Activated CD8-positive, alpha-beta memory T cell treated with anti-CD3 and anti-CD28 coated beads, Interleukin-2, amount 10 ng/mL, durations not matched to agents 7 days and 5 days (primary cell): ENCODE measurements at places on chromosomes 7 and 10.

- no peaks in the 10 kb centered on the region for H3K4me1 ChIP-seq
- no peak overlapping the region for H3K27ac ChIP-seq
- H3K4me3 ChIP-seq: no peak overlapping the region
- DNase-seq: no peak
- no peaks in the 10 kb centered on the region for H3K36me3 ChIP-seq
Measured at GRCh38 chr7:2614631-2615330, 17.0 kb upstream of the TTYH3 start.

DNA sequence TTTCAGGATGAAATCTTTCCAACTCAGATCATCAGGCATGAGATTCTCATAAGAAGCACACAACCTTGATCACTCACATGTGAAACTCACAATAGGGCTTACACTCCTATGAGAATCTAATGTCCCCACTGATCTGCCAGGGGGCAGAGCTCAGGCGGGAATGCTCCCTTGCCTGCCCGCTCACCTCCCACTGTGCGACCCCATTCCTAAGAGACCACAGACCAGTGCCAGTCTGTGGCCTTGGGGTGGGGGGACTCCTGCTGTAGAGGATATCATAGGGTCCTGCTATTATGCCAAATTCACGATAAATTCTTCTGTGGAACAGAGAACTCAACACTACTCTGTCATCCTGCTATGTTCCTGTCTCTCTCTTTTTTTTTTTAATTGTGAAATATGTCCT lies 5.2 kb upstream of the RASGEF1A start:
- no peak overlapping the region for H3K27ac ChIP-seq
- H3K4me3 ChIP-seq: no peak overlapping the region
- no peak for DNase-seq

GRCh38 chr7:50497068-50497642 lies 47.0 kb upstream of the FIGNL1 start:
- DNase-seq: no peak
- H3K4me3 ChIP-seq: no peak overlapping the region

- no peak for DNase-seq
- peaks cover 2% of the 10 kb centered on the region for H3K36me3 ChIP-seq
- H3K27ac ChIP-seq: no peak overlapping the region
- peaks cover 59% of the 10 kb centered on the region for H3K27me3 ChIP-seq
Measured at GRCh38 chr7:24764972-24765744, 7.9 kb upstream of the GSDME start.

GRCh38 chr10:10658172-10658785 lies 359.4 kb upstream of the CELF2 start:
- no peak overlapping the region for H3K27ac ChIP-seq
- no peak overlapping the region for H3K4me3 ChIP-seq
- H3K4me1 ChIP-seq: no peaks in the 10 kb centered on the region
- no peaks in the 10 kb centered on the region for H3K36me3 ChIP-seq
- no peak for DNase-seq

GRCh38 chr7:90250601-90251303 lies 5.8 kb downstream of the CFAP69 start:
- H3K36me3 ChIP-seq: no peaks in the 10 kb centered on the region
- H3K4me1 ChIP-seq: peaks cover 3% of the 10 kb centered on the region
- no peak overlapping the region for H3K4me3 ChIP-seq

GRCh38 chr7:78906735-78907134 lies 546.7 kb downstream of the MAGI2 start:
- H3K27me3 ChIP-seq: no peaks in the 10 kb centered on the region
- no peaks in the 10 kb centered on the region for H3K36me3 ChIP-seq
- no peak overlapping the region for H3K27ac ChIP-seq
- no peak for DNase-seq
- no peaks in the 10 kb centered on the region for H3K4me1 ChIP-seq

DNA sequence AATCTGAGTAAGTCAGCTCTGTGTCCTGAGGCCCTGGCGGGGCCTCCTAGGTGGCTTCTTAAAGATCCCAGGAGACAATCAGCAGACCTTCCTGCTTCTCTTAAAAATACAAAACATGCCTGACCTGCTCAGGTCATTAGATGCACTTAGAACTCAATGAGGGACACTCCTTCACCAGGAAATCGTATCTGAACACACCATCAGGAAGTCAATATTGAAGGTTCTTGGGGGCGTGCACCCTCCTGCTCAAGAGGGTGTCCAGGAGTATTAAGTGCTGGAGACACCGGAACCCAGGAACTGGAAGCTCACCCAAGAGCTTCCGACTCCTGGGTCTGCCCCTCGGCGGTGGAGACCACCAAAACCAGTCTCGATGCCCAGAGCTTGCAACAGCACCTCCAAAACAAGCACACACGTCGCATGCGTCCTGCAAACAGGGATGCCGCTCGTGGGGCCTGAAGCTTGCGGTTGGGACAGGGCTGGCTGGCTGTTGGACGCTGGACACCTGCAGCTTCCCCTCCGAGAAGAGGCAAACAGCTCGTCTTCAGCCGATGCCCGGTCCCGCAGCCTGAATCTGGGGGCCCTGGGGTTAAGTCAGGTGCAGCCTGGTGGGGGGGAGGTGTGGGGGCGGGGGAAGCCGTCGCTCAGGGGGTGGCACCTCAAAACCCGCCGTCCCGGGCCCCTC lies 803 bp downstream of the RAPGEF5 start:
- no peak for DNase-seq
- no peak overlapping the region for H3K27ac ChIP-seq
- peaks cover 68% of the 10 kb centered on the region for H3K27me3 ChIP-seq
- H3K4me3 ChIP-seq: peak overlapping the region; percentile 49

DNA sequence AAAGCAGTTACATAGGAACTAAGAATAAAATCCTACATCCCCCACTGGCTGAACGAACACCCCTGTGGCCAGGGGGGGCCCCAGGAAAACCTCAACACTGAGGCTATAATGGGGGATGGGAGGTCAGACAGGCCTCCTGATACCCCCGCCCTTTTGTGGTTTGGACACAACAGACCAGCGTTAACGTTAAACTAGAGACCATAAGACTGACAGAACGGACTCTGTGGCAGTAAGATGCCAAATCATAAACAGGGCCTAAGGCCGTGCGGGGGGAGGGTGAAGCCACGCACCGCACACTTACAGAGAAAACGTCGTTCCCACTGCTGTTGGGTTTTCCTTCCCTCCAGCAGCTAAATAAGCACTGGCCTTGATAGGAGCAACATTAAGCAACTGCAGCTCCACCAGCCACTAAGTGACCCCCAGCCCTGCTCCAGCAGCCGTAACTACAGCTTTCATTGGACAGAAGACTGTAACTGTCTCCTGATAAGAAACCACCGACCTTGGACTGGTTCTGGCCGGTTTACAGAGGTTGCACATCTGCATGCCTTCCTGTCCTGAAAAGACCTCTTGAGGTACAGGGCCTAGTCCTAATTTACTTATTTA lies 3.4 kb upstream of the PPP2R2D start:
- peak overlapping the region; percentile 1 for H3K27ac ChIP-seq
- H3K4me1 ChIP-seq: peaks cover 34% of the 10 kb centered on the region
- H3K4me3 ChIP-seq: no peak overlapping the region
- H3K36me3 ChIP-seq: peaks cover 3% of the 10 kb centered on the region
- peaks cover 18% of the 10 kb centered on the region for H3K27me3 ChIP-seq
- no peak for DNase-seq

GRCh38 chr7:38327637-38328036 lies 54.2 kb upstream of the TARP start:
- H3K27ac ChIP-seq: peak overlapping the region; percentile 62
- H3K36me3 ChIP-seq: peaks cover 14% of the 10 kb centered on the region
- no peak for DNase-seq
- no peak overlapping the region for H3K4me3 ChIP-seq
- no peaks in the 10 kb centered on the region for H3K27me3 ChIP-seq

GRCh38 chr10:116472891-116473290 lies 45.2 kb downstream of the PNLIPRP3 start:
- no peak for DNase-seq
- no peaks in the 10 kb centered on the region for H3K4me1 ChIP-seq
- H3K36me3 ChIP-seq: no peaks in the 10 kb centered on the region
- H3K27ac ChIP-seq: no peak overlapping the region
- H3K27me3 ChIP-seq: no peaks in the 10 kb centered on the region

DNA sequence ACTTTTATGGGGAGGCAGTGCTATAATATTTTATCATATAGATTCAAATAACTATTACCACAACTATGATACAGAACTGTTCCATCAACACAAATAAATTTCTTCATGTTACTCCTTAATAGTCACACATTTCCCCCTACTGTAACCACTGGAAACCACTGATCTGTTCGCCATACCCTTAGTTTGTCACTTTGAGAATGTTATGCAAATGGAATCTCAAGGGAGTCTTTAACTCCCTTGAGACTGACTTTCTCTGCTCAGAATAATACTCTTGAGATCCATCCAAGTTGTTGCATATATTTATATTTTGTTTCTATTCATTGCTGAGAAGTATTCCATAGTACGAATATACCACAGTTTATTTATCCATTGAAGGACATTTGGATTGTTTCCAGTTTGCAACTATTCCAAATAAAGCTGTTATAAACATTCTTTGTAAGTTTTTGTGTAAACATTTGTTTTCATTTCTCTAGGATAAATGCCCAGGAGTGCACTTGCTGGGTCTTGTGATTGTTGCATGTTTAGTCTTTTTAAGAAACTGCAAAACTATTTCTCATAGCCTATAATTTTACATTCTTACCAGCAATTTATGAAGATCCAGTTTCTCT lies 19.7 kb upstream of the PON2 start:
- no peak overlapping the region for H3K27ac ChIP-seq
- H3K4me3 ChIP-seq: no peak overlapping the region
- H3K4me1 ChIP-seq: no peaks in the 10 kb centered on the region
- H3K27me3 ChIP-seq: peaks cover 24% of the 10 kb centered on the region

DNA sequence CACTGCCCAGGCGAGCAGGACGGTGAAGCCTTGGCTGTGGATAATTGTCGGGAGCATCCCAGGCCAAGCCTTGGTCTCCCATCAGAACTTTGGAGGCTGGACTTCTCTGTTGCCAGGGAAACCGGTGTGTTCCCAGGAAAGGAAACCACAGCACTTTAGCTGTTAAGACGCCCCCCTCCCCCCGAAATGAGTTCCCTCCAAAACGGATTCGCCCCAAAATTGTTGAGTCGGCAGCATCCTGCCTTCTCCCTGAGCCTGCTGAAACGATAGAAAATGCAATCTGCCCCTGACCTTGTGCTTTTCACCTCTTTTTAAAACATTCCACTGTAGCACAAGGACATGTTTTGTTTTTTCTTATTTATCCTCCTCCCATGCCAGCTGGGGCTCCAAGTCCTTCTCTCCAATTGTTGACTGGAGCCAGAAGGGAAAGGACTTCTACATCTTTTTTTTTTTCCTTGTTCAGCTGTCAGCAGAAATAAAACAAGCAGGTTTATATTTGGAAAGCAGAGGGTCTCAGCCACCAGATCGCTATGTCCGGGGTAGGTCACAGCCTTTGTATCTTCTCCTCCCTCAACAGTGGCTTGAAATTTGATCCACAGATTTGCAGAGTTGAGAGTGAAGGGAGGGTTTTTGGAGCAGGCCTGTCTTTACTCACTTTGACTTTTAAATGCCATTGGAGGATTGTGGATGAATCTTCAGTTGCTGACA lies 116.5 kb downstream of the ZMIZ1 start:
- H3K36me3 ChIP-seq: no peaks in the 10 kb centered on the region
- DNase-seq: no peak
- H3K27me3 ChIP-seq: no peaks in the 10 kb centered on the region
- no peak overlapping the region for H3K27ac ChIP-seq

DNA sequence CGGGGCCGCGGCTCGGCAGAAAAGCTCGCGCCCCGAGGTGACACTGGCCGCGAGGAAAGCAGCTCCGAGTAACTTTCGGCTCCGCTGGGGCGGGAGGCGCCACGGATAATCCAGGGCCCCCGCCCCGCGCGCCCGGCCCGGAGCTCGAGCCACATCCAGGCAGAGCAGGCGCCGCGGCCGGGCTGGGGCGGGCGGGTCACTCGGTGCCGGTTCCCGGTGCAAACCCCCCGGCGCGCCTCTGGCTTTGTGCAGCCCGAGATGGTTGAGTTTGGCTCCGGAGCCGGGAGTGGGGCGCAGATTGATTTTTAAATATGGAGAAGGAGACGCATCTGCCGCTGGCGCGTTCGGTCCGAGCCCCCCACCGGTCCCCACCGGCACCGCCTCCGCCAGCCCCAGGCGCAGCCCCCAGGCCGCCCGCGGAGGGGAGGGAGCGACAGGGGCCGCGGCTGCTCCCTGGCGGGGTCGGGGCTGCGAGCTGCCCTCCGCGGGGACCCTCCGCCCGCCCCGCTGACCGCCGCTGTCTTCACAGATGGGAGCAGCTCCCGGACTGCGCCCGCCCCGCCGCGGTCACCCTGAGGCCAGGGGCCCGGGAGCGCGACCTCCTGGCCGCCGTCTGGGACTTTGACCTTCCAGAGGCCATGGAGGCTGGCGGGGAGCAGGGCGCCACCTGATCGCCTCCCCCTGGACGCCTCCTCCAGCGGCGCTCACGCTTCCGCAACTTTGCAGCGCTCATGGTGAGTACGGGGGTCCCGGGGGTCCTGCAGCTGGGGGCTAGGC lies 643 bp downstream of the ADGRA1 start:
- H3K27ac ChIP-seq: no peak overlapping the region
- DNase-seq: no peak
- H3K4me3 ChIP-seq: no peak overlapping the region
- H3K36me3 ChIP-seq: no peaks in the 10 kb centered on the region

- no peaks in the 10 kb centered on the region for H3K36me3 ChIP-seq
- no peak overlapping the region for H3K27ac ChIP-seq
- no peak for DNase-seq
- no peaks in the 10 kb centered on the region for H3K4me1 ChIP-seq
Measured at GRCh38 chr7:41992881-41993867, 243.8 kb downstream of the GLI3 start.

GRCh38 chr7:42237811-42238541 lies 967 bp upstream of the GLI3 start:
- H3K4me3 ChIP-seq: peak overlapping the region; percentile 65
- no peaks in the 10 kb centered on the region for H3K36me3 ChIP-seq
- peaks cover 8% of the 10 kb centered on the region for H3K4me1 ChIP-seq
- no peak for DNase-seq

DNA sequence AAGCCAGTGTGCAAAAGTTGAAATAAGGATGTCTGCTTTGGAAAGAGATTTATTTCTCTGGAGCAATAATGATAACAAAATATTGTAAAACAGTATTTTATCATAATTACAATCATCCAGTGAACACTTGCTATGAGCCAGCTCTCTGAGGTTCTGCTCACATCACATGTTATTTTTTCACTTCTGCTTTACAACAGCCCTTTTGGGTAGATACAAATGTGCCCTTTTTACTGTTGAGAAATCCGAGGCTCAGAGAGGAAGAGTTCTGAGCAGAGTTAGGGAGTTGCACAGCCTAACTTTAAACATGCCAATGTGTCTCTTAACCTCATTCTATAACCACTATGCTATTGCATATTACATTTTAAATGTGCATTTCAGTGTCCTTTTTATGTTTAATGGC lies 232.6 kb upstream of the CDC14C start:
- DNase-seq: no peak
- H3K4me3 ChIP-seq: no peak overlapping the region
- no peaks in the 10 kb centered on the region for H3K4me1 ChIP-seq
- H3K27ac ChIP-seq: no peak overlapping the region

DNA sequence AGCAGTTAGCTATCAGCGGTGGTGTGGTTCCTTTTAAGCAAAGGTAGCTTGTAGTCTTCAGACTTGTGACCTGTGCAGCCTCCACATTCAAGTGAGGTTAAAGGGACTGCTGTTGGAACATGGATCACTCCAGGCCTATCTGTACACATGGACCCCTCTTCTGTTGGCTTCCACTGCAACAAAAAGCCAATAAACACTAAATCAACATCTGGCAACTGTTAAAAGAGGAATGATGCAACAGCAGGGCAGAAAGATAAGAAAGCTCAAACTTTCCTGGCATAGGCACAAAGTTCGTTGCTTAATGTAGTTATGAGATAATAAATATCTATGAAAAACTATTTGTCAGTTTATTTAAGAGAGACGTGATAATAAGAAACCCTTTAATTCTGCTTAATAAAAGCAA lies 4.0 kb upstream of the MINPP1 start:
- no peak overlapping the region for H3K27ac ChIP-seq
- no peak for DNase-seq
- no peaks in the 10 kb centered on the region for H3K36me3 ChIP-seq
- peaks cover 7% of the 10 kb centered on the region for H3K4me1 ChIP-seq
- H3K4me3 ChIP-seq: no peak overlapping the region
- H3K27me3 ChIP-seq: peaks cover 5% of the 10 kb centered on the region
